Stimulated activated CD8-positive, alpha-beta memory T cell treated with anti-CD3 and anti-CD28 coated beads, Interleukin-4, amount 100 ng/mL, for 1 hour (primary cell): ENCODE measurements at places on chromosomes 1 and 21.

GRCh38 chr1:54110996-54111395 lies 41.8 kb downstream of the CDCP2 start:
- DNase-seq = no peak

GRCh38 chr1:55129194-55129728 lies 85.9 kb downstream of the USP24 start:
- no peak for DNase-seq

GRCh38 chr1:240501115-240501514 lies 110.8 kb downstream of the GREM2 start:
- no peak for DNase-seq

GRCh38 chr21:37891972-37892371 lies 24.3 kb downstream of the KCNJ6 start:
- DNase-seq = no peak

GRCh38 chr1:155035936-155036335 lies 2.3 kb downstream of the DCST1 start:
- no peak for DNase-seq

DNA sequence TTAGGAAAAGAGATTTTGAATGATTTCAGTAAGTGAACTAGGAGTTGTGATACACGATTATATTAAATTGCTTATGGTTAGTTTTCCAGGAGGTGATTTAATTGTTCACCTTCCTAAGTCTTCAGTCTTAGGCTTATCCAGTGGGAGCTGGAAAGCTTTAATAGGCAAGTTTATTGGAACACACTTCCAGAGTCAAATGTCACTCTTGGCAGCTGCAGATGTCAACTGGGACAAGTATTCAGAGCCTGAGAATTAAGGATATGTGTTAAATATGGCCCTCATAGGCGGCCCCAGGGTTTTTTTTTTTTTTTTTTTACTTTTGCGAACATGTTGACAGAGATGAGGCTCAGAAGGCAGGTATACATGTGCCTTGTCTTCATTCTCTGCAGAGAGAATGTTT lies 29.2 kb downstream of the UCK2 start:
- DNase-seq = no peak
